CD8-positive, alpha-beta memory T cell (primary cell): ENCODE measurements at places on chromosomes 11 and 22.

GRCh38 chr22:27637604-27638003, 164.0 kb downstream of the MN1 start:
- no peak for DNase-seq

DNA sequence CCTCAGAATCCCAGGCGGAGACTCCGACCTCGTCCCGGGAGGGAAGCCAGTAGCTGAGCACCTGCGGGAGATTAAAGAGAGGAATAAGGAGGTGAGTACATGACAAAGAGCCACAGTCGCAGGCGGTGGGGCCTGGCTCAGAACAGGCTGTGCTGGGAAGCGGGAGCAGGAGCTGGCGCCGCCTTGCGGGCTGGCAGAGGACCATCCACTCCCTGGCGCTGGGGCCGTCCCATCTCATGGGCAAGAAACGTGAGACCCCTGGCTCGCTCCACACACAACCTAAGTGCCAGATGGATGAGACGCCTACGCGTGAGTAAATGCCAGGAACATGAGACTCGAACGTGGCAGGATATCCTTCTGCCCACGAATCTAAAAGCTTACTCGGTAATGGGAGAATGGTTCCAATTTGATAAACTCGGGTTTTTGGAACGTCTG, 6.3 kb downstream of the CEND1 start:
- DNase-seq = no peak

- no peak for DNase-seq
These were observed 1154.2 kb upstream of the TENM4 start for GRCh38 chr11:80595011-80595410.

GRCh38 chr11:12170984-12171383, 60.6 kb downstream of the MICAL2 start:
- no peak for DNase-seq

GRCh38 chr11:24754406-24754805, 257.6 kb downstream of the LUZP2 start:
- DNase-seq = no peak

GRCh38 chr11:132318421-132319157, 948.2 kb downstream of the NTM start:
- no peak for DNase-seq

- DNase-seq = peak; percentile 89
These were observed 7.6 kb downstream of the CARS1 start for GRCh38 chr11:3049430-3050243.

- no peak for DNase-seq
These were observed 25.0 kb upstream of the SYN3 start for GRCh38 chr22:33083212-33083611.

DNA sequence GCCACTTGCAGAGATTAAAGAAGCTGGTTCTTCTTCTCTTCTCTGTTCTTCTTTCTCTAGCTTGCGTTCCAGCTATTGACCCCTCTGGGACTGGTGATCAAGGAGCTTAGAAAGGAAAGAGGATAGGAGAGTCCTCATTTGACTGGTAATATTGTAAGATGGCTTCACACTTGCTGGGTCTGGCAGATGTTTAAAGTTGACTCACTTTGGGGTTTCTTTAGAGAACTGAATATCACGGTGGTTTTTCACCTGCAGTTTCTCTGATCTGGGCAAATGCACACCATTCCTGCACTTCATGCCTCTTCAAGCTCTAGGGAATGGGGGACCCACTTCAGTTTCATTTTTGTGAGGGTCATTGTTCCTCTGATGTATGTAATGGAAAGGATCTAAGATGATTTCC, 41.8 kb upstream of the DEUP1 start:
- no peak for DNase-seq

DNA sequence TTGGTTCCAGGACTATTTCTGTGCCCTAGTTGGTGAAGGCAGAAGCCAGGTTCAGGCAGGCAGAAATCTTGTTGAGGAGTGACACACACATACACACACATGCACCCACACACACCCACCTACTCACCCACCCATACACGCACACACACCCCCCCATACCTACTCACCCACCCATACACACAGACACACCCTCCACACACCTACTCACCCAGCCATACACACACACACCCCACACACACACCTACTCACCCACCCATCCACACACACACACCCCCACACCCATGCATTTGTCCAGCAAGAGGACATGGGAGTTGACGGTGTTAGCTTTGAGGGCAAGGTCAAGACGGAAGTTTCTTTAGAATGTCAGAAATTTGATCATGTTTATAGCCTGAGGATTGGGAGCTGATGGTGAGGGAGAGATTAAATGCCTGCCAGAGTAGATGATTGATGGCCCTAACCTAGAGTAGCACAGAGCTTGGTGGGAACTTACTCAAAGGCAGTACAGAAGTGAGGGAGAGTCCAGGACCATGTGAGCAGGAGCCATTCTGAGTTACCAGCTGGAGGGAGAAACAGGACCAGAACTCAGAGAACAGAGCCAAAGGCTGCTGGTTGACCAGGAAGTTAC, 68.9 kb downstream of the CYB5R2 start:
- DNase-seq = no peak

GRCh38 chr11:17813391-17814059, 78.9 kb downstream of the KCNC1 start:
- DNase-seq = no peak

DNA sequence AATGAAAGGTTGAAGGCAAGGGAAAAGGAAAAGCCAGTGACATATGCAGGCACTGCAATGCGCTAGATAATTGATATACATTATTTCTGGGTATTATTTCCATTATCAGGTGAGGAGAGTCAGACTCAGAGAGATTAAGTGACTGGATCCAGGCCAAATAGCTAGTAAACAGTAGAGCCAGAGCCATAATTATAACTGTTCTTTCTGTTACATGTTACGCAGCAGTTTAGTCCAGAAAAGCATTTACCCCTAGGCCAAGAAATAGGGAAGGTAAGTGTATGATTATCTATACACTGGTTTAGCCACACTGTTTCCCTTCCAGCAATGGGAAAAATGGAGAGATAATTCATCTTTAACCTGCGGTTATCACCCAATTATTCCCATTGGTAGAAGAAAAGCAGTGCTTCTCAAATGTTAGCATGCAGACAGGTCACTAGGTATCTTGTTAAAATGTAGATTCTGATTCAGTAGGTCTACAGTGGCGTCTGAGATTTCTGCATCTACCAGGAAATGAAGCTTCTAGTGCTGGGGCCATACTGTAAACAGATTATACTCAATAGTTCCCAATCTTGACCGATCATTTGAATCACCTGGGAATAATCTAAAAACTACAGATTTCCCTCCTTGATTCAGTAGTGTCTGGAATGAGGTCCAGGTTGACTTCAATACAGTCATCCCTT, 69.4 kb downstream of the RBFOX2 start:
- no peak for DNase-seq

DNA sequence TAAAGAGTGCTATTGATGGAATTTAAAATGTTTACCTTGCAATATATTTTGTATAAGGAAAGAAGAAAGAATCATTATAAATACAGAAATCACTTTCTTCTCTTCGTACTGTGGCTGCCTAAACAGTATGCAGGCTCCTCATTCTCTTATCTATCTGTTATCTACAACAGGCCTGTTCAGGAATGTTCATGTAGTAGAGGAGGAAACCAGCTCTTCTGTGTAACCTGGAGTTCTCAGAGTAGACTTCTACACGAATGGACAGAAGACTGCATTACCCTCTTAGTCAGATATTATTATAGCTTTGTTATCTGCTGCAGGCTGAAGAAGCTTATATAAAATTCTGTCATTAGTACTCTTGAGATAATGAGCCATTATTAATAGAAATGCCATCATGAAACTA, 1225.9 kb upstream of the CNTN5 start:
- no peak for DNase-seq

GRCh38 chr22:29030618-29031226, 30.9 kb downstream of the C22orf31 start:
- DNase-seq = no peak

- DNase-seq = no peak
These were observed 13.8 kb downstream of the DGCR6L start for GRCh38 chr22:20305894-20306645.

GRCh38 chr11:2885017-2885677, 428 bp downstream of the CDKN1C start:
- DNase-seq = no peak

- DNase-seq = no peak
These were observed 26.8 kb upstream of the CELSR1 start for GRCh38 chr22:46564084-46564714.

GRCh38 chr11:129992161-129992944, 10.3 kb downstream of the PRDM10 start:
- peak; percentile 53 for DNase-seq

GRCh38 chr22:40024201-40025061, 29.7 kb downstream of the FAM83F start:
- peak; percentile 43 for DNase-seq

- DNase-seq = no peak
These were observed 35.5 kb upstream of the SLC25A1 start for GRCh38 chr22:19214078-19214473.

DNA sequence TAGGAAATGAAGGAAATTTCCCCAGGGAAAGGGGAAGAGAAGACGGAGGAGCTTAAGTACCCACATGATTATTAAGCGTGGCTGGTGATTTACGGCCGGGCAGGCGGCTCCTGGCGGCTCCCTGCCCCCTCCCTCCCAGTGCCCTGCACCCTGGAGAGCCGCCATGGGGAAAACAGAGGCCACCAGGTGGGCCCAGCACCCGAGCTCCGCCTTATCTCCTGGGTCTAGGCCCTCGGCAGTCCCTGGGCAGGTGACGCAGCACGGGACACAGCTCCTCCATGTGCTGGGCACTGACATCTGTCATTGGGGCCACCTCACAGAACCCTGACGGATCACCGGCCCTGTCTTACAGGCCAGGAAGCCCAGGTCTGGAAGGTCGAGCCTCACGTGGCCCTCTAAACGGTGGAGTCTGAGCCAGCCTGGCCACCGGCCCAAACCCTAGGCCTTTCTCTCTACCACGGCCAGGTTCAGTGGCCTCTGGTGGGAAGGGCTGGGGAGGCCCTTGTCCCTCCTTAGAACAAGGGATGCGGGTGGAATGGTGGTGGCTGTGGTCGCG, 60.2 kb upstream of the PPARA start:
- no peak for DNase-seq

GRCh38 chr22:17283423-17283822, 64.2 kb upstream of the ADA2 start:
- DNase-seq = no peak

DNA sequence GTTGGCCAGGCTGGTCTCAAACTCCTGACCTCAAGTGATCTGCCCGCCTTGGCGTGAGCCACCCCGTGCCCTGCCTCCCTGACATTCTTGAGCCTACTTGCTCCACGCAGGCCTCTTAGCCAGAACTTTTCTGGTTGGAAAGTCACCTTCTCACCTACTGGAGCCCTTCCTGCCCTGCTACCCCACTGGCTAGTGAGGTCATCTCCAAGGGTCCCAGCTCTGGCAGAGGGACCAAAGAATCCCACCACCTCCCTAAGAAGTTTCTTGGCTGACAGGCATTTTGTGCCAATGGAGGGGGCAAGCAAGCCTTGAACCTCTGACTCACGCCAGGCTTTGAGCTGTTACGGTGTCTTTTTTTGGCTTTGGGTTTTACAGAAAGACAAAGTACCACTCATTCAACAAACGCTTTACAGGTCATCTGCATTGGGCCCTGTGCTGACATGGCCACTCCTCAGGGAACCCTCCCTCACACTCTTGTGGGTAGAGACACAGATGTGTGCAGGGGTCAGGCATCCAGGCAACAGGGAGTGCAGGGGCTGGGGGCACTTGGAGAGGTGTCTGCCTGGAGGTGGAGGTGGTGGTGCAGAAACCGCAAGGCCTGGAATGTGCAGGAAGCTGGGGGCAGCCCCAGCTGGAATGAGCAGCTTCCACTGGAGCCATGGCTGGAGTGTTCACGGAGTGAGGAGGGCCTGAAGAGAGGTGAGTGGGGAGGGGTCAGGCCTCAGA, 27.1 kb upstream of the WNT11 start:
- DNase-seq = no peak

DNA sequence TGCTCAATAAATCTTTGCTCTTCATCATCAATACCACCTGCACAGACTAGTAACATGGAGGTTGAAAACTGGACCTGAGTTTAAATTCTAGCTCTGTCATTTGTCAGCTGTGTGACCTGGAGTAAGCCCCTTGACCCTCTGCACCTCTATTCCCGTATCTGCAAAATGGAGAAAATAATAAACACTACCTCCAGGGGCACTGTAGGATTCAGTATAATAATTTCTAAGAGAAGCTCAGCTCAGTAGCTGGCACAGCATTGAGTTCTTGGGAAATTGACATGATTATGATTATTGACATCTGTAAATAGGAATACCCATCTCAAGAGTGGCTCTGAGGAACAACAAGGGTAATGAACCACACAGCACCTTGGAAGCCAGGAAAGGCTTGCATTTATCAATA, 78.4 kb downstream of the MN1 start:
- no peak for DNase-seq

GRCh38 chr11:65539744-65540289, 14.9 kb downstream of the SCYL1 start:
- DNase-seq = no peak

DNA sequence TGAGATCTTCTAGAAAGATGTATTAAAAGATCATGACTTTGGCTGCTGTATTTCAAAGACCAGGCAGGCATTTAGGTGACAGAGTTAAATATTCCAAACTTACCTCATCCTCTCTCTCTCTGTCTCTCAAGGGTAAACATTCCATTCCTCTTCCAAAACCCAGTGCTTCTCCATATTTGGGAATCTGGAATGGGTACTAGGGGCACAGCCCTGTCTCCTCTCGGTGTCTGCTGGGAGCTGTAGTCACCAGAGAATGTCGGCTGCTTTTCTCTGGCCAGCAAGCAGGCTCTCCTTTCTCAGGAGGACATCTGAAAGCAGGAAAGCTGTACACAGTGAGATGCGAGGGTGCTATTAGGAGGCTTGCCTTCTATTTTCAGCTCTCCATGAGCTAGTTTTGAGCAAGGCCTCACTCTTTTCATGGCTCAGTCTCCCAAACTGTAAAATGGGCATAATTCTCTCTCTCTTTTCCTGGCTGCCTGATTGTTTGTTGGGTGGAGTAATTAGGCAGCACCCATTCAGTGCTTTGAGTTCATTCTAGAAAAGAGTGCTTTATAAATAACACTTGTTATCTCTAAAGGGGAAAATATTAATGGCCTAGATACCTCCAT, 9.3 kb upstream of the PEX26 start:
- no peak for DNase-seq

GRCh38 chr22:23035557-23036277, 34.6 kb upstream of the GNAZ start:
- no peak for DNase-seq

GRCh38 chr22:40525250-40525884, 111.2 kb downstream of the MRTFA start:
- DNase-seq = peak; percentile 55

DNA sequence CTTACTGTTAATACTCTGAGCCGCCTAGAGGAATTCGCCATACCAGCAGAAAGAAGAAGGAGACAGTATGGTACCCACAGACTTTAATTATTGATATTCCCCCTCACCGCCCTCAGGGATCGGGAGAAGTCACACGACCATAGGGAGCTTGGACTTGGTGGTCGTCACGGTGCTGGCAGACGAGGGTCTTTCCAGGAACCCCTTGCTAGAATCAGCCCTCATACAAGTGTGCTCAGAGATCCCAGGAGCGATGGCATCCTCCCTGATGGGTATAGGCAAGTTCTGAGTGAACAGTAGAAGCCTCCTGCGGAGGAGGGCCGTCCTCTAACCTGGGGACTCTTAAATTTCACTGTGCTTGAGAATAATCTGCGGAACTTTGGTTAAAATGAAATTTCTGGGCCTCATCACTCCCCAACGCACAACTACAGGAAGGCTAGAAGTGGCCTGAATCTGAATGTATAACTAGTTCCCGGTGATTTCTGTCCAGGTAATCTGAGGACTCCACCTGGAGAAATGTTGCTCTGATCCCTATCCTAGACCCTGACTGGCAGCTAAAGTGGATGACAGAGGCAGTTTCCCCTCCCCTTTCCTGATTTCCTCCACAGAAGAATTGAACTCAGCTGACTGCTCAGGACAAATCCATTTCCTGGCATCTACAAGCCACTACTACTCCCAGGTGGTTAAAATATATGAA, 4.5 kb downstream of the VSIG2 start:
- no peak for DNase-seq
